Stimulated activated CD4-positive, alpha-beta T cell treated with anti-CD3 and anti-CD28 coated beads, Interleukin-4, amount 100 ng/mL, for 48 hours (primary cell): ENCODE measurements at places on chromosomes 7 and 10.

GRCh38 chr7:34034728-34035127 is 129.4 kb downstream of the BMPER start:
- DNase-seq: no peak

DNA sequence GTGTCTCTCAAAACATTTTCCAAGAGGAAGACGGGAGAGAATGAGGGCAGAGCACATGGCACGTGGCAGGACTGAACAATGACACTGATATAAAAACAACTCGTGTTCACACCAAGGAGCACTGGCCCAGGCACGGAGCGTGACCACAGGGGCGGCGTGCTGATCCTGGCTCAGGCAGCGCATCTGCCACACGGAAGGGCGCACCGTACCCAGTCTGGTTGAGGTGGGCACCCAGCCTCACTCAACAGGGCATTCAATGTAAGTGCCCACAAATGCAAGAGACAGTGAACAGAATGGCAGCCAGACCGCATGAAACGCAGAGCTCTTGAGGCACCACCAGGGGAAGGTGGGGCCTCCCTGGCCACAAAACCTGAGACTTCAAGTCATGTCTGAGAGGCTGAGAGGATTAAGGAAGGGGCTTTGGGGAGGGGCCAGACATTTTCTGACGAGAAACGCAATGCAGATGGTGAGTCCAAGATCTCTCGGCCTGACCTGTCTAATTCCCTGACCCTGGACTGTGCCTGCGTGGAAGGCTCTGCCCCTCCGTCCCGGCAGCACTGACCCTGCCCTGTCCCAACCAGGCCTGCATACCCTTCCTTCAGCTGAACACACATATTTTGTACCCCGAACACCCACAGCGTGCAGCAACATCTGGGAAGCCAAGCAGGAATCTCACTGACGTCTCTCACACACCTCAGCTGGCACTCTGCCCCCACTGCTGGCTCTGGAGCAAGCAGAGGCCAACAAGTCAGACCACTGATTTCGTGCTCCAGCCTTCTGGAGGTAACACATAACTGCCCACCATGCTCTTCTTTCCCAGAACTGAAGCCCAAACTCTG is 35.5 kb downstream of the VOPP1 start:
- no peak for DNase-seq

DNA sequence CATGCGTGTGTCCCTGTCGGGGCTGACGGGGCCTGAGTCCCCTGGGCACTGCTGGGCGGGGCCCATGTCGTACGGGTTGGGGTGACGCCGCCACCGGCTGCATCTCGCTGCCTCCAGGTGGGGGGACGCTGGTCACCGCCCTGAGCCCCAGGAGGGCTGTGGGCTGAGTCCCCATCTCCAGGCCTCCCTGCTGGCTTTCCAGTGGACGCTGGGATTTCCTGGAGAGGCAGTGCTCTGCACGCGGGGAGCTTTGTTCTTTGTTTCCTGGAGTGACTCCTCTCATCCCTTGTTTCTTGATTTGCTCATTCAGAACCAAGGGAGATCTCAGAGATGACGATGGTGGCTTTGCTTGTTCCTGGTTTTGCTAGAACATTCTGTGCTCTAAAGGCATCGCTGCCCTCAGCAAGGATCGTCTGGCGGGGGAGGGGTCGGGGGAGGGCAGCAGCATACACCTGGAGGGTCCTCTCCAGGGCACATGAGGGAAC is 21.0 kb downstream of the PWWP2B start:
- no peak for DNase-seq

DNA sequence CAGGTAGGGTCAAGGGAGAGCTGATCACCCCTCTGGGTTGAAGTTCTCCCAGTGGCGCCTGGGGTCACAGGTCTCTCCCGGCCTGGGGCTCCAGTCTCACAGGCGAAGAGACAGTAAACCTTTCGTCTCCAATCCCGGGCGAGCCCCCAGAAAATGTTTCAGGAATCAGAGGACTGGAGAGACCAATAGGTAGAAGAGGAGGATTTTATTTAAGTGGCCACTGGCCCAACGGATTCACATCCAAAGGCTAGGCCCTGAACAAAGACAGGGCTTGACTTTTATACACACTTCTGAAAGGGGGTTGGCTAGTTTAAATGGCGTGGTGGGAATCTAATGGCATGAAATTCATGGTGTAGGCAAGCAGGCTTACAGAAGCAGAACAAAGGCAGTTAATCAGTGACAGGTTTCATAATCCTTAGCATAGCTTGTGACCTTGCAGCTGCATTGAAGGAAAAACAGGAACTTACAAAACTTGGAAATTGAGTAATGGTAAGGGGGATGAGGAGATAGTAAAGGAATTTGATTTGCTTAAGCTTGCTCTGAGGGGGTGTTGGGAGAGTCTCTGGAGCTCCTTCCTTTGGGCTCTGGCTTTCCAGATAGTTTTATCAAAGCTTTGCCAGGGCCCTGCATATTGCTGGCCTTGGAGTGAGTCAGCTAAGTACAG is 105.5 kb downstream of the TRIM24 start:
- no peak for DNase-seq

DNA sequence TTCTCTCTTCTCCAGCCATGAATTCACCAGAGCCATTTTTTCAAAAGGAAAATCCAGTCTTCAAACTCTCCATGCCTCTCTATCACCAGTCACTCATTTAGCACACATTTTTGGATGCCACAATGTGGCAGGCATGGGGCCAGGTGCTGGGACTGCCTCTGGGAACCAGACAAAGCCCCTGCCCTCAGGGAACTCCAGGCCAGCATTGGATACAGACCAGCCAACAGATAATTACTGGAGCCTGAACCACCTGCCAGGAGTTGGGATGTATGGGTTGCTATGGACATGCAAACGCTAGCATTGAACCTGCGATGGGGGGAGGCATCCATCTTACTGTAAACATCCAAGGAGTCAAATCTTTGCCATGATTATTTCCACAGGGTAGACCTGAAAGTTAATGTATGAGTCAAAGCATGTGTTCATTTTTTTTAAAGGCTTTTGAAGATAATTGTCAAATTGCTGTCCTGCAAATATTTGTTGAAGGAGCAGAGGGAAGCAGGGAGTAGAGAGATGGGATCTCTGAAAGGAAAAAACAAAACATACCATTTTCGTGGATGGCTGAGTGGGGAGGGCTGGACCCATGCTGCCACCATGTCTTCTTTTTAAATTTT is 43.2 kb downstream of the SRRM3 start:
- no peak for DNase-seq

- no peak for DNase-seq
Measured at GRCh38 chr10:4807761-4808507, 18.1 kb upstream of the AKR1E2 start.
